ENCODE measurements at places on chromosomes 6 and 20.
A peak's percentile ranks its signal among the peaks of the same experiment; 100 is the strongest.

DNA sequence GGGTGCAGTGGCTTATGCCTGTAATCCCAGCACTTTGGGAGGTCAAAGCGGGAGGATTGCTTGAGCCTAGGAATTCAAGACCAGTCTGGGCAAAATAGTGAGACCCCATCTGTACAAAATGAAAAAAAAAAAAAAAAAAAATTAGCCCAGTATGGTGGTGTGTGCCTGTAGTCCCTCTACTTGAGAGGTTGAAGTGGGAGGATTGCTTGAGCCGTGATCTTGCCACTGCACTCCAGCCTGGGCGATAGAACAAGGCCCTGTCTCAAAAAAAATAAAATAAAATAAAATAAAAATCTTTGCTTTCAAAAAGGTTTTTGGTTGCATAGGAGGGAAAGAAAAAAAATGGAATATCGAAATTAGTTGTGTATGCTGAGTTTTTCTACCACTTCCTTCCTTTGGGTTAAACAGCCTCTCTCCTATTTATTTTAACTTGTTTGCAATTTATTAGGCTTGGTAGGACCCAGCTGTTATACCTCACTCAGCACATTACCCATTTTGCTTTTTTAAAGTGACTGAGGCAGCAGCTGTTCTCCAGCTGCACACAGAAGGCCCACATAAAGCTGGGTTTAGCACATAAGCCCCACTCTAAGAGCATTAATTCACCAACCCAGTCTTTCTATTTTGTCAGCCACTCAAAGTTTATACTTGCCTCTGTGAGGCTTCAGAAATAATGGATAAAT lies 152.3 kb downstream of the ZFAND3 start:
- DNase-seq, result no peak

- no peak for DNase-seq
Measured at GRCh38 chr6:4169028-4169789, 33.8 kb upstream of the ECI2 start.

GRCh38 chr6:154367839-154368695 lies 11.5 kb upstream of the IPCEF1 start:
- DNase-seq, result no peak

DNA sequence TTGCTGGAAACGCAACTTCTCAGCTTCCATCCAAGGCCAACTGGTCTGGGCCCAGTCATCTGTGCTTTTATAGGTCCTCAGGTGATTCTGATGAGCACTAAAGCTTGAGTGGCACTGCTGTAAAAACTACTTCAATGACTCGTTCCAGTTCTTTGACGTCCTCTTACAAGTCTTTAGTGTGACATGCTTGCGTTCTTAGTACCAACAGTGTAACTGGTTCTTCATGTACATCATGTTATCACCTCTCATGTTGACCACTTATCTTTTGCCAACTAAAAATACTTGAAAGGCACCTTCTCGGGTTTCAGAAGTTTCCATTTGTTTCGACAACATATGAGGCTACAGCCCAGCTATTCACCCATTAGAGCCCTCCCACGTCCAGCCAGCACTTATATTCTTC lies 468.9 kb downstream of the PRKN start:
- no peak for DNase-seq

GRCh38 chr6:5782783-5783547 lies 223.8 kb downstream of the NRN1 start:
- DNase-seq, result peak; percentile 78

- DNase-seq, result no peak
Measured at GRCh38 chr6:28488916-28489365, 26.7 kb downstream of the GPX6 start.

DNA sequence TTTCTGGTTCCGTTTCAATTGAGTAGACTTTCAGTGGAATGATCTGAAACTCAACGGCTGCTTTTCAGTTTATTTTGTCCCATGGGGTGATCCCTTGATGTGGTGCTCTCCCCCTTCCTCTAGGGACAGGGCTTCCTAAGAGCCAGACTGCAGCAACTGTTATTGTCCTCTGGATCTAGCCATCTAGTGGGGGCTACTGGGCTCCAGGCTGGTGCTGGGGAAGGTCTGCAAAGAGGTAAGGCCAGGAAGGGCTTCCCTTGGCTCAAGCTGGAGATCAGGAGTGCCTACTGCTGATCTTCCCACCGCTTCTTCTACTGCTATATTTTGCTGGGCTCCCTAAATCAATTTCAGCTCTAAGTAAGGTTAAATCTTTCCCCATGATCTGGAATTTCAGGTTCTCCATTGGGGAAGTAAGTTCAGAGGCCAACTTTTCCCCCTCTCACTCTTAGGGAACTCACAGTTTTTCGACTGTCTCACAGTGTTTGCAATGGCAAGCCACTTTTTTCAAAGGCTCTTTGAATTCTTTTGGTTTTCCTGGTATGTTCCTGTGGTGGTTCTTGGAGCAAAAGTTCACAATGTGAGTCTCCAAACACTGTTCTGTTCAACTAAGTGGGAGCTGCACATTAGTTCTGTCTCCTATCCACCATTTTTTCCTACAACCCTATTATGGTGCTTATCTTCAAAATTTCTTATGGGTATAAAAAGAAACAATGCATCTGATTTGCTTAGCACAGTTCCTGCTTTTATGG lies 286.2 kb upstream of the EXOC2 start:
- no peak for DNase-seq

GRCh38 chr20:59008715-59009336 lies 1.8 kb upstream of the CTSZ start:
- DNase-seq, result no peak

DNA sequence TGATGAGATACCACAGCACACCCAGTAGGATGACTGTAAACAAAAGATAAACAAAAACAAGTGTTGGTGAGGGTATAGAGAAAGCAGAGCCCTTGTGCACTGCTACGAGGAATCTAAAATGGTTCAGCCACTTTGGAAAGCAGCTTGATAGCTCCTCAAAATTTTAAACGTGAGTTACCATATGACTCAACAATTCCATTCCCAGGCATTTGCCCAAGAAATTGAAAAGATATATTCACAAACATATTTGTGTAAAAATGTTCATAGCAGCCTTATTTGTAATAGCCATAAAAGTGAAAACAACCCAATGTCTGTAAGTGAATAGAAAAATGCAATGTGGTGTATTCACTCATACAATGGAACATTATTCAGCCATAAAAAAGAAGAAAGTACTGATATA lies 141.0 kb upstream of the BTBD3 start:
- no peak for DNase-seq

GRCh38 chr6:144063246-144063743 lies 32.1 kb downstream of the SF3B5 start:
- DNase-seq, result peak; percentile 77

GRCh38 chr6:133966654-133967329 lies 13.8 kb downstream of the TBPL1 start:
- DNase-seq, result no peak

DNA sequence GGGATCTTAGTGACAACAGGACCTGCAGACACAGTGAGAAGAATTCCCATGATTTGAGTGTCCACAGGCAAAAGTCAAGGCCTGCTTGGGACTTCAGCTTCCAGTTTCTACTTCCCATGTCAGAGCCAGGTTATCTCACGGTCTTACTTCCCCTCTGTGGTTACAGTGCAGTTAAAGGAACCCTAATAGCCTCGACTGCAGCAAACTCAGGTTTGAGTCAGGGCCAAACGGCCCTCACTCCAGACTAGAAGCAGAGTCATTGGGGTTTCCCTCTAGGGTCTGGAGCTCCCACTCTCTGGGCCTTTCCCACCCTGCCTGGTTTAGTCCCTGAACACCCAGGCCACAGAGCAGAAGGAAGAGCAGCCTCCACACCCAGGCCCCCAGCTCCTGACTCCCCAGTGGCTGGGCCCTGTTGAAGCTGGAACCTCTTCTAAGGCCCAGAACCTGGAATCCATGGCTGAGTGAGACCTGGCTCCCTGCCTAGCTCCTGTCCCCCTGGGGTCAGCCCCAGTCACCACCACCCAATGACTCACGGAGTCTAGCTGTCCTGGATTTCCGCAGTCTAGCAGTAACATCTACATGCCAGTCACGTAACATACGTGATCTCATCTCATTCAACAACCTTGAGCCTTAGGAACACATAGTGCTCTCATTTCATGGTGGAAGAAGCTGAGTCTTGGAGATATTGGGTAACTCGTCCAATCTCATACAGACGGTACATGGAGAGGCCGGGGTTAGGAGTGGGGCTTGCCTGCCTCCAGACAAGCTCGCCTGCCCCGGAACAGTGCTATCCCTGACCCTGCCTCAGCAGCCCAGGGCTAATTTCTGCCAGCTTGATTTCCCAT lies 9.2 kb upstream of the GHRH start:
- no peak for DNase-seq

DNA sequence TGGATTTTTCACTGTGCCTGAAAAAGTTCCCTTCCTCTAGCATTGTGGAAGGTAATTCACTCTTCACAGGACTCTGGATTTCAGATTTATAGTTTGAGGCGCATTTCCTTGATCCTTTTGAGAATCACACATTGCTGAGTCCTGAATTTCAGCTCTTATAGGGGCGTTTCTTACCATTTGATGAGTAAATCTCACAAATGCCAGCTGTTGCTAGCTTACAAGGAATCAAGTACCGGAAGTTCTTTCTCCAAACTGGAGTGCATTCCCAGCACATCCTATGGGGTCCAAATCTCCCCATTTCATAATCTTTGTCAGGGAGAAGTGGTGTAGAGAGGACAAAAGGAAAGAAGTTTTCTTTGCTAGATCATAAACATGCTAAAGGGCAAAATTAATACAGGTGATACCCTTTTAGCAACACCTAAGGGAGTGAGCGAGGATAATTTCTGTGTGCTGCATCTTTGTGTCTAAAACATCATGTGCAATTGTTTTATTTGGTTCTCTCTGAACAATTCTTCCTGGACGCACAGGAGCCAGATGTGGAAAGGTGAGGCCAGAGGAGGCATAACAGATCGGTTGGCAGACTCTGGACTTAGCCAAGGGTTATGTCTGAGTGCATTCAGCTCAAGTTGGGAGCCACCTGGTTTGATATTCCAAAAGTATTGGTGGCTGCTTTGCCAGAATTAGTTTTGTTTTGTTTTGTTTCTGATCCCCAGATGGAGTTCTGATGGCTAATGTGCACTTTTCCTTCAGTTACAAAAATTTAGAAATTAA lies 37.4 kb upstream of the EYA2 start:
- no peak for DNase-seq

DNA sequence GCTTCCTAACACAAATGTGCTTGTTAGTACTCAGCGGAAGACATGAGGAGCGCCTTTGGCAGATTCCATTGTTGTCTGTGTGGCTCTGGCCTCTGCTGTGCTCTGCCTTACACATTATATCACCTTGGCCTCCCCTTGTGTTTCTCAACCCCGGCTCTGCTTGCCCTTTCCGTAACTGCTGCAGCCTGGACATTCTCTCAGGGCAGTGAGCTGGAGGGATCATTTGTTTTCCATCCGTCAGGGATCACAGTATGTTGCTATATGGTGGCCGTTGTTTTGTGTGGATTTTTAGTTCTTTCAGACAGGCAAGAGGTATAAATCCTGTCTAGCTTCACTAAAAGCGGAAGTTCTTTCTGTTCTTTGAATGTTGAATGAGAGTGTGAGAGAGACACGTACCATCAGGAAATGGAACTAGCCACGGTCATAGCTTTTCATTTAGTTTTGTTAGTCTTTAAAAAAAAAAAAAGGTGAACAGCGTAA lies 175.1 kb downstream of the JARID2 start:
- DNase-seq, result no peak

GRCh38 chr6:139882977-139883728 lies 508.7 kb upstream of the CITED2 start:
- no peak for DNase-seq

GRCh38 chr20:50305636-50306477 lies 115.2 kb downstream of the CEBPB start:
- peak; percentile 58 for DNase-seq

GRCh38 chr20:22768266-22769178 lies 184.2 kb upstream of the FOXA2 start:
- no peak for DNase-seq

- no peak for DNase-seq
Measured at GRCh38 chr20:52572687-52573086, 381.1 kb upstream of the ZFP64 start.

DNA sequence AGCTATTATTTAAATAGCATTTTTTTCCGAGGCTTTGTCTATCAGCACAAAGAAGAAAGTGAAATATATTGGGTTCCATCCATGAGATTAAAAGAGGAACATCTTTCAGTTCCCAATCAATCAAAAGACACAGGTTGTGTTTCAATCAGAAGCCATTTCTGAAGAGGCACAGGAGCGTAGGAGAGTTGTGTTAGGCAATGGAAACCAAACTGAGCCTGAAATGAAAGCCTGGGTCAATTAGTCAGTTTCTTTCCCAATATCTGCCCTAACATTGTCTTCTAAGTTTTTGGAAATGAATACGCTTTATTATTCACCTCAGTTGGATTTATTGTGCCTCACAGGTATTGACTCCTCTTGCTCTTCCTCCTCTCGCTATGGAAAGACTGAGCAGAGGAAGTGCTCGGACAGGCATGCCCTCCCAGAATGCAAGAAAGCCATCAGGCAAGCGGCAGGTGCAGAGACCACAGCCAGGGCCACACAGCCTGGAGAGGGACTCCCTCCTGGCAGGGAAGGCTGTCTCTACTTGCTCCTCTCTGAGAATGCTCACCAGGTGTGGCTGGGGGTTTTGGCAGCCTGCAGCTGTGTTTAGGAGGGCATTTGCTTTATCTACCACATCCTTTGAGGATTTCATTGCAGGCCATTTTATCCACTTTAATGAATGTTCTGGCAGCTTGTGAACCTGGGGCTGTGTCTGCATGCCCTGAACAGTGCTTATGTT lies 100.8 kb upstream of the NEDD9 start:
- no peak for DNase-seq

GRCh38 chr6:81553216-81553615 lies 199.3 kb downstream of the TENT5A start:
- DNase-seq, result no peak

GRCh38 chr6:67883500-67884366 lies 751.3 kb upstream of the ADGRB3 start:
- no peak for DNase-seq

GRCh38 chr6:160202411-160202810 lies 56.2 kb downstream of the SLC22A2 start:
- DNase-seq, result no peak

GRCh38 chr6:34237722-34238584 lies 1.3 kb downstream of the HMGA1 start:
- peak; percentile 90 for DNase-seq

- DNase-seq, result no peak
Measured at GRCh38 chr20:58023781-58024180, 204.7 kb downstream of the ANKRD60 start.

GRCh38 chr6:157302736-157303135 lies 20.6 kb downstream of the TMEM242 start:
- DNase-seq, result no peak

GRCh38 chr6:36248980-36249379 lies 20.9 kb upstream of the PNPLA1 start:
- DNase-seq, result no peak

GRCh38 chr6:94272327-94272726 lies 853.0 kb upstream of the EPHA7 start:
- no peak for DNase-seq

DNA sequence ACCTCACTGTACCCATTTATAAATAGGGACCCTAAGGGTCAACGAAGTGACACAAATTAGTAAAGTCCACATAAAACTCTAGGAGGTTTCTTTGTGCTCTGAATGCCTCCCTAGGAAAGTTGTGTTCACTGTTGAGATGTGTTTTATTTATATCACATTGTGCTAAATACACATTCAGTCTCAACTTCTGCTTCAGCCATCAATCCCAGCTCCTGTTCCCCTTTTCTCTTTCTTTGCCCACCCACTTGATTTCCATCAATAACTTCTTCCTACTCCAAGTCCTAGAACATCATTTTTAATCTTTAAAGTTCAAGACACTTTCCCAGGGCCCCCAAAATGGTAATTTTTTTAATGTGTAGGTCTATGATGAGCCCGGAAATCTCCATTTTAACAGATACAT lies 208.3 kb upstream of the RAB32 start:
- DNase-seq, result no peak

Data from WERI-Rb-1 (cell line).